Substantia nigra (tissue), 51 donors: ENCODE measurements at places on chromosomes 12 and 14.

DNA sequence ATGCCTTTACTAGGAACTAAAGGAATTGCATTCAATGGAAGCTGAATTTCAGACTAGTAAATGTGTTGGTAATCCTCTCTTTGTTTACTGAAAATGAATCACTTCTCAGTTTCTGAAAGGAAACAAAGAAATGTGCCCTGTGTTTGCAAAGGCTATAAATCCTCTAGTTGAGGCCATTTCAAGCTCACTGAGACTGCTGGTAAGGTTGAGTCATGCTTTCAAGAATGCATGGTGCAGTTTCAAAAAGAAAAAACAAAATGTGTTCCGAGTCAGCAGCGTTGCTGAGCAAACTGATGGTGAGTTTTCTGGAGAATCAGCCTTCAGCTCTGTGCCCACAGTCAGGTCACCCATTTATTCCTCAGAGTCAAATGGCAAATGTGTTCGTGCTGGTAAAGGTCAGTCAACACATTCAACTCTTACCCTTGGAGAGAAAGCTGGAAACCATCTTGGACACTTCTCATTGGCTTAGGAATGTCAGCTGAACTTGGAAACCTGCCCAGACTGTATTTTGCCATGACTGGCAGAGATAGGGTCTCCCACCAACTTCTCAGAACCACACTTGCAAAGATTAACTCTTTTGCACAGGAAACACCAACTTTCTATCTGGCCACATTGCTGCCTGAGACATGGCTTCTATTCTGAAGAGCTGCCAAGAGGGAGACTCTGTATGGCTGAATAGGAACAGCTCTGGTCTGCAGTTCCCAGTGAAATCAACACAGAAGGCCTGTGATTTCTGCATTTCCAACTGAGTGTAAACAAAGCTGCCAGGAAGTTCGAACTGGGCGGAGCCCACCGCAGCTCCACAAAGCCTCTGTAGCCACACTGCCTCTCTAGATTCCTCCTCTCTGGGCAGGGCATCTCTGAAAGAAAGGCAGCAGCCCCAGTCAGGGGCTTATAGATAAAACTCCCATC, 484.4 kb downstream of the ATP23 start:
- no peak for DNase-seq

- DNase-seq: no peak
These were observed 154.1 kb upstream of the GRIP1 start for GRCh38 chr12:66832997-66833396.

DNA sequence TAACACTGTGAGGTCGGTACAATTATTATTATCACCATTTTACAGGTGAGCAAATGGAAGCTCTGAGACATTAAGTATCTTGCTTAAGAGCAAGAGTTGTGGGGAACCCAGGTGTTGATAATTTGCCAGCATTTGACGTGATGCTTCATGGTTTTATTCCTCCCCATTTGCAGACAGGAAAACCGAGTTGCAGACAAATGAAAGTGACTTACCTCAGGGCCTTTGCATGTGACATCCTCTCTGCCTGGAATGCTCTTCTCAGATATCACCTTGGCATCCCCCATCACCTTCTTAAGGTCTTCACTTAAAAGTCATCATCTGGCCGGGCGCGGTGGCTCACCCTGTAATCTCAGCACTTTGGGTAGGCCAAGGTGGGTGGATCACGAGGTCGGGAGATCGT, 21.0 kb upstream of the P2RX7 start:
- no peak for DNase-seq

DNA sequence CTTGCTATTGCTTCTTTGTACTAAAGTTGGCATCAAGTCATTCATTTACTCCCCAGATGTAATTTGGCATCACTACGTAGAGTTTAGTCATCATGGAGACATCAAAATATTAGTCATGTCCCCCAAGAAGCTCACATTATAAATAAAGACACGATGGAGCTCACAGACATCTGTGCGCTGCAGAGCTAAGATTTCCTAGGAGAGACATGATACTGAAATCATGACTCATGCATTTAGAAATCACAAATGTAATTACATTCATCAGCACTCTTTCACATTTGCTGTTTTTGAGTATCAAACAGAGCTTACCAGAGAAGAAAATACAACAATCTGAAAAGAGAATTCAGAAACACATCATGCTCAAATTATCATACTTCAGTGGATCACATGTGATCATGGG, 169.8 kb downstream of the LRIG3 start:
- DNase-seq: no peak

DNA sequence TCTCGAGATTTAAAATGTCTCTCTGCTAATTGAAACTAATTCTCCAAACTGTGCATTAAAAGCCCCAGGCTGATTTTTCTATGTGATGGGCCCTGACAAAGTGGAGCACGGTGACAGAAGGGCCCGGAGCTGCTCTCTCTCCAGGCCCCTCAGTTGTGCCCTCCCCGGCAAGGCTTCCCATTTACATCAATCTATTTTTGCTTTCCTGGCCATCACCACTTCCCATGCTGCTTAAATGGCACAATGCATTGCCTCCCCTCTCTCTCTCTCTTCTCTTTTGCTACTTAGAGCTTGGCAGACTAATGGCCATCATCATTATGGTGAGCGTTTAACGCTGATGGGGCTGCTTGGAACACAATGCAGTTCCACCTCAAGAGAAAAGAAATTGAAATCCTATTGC, 270.7 kb upstream of the DIO3 start:
- DNase-seq: no peak

DNA sequence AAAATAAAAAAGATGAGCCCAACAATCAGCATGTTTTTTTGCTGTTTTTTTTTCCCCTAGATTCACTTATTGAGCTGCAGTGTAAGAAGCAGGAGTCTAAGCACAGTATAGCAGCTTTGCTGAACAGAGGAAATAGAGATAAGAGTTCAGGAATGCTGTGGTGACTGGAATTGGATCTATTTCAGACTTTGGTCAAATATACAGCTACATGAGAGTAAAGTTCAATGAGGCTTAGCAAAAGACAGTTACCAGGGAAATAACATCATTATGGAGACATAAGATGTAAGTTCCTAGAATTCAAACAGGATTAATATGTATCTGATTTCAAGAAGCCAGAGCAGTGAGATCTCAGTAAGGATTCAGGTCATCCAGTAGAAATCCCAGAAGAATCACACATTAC, 613.0 kb downstream of the RPS29 start:
- DNase-seq: no peak

DNA sequence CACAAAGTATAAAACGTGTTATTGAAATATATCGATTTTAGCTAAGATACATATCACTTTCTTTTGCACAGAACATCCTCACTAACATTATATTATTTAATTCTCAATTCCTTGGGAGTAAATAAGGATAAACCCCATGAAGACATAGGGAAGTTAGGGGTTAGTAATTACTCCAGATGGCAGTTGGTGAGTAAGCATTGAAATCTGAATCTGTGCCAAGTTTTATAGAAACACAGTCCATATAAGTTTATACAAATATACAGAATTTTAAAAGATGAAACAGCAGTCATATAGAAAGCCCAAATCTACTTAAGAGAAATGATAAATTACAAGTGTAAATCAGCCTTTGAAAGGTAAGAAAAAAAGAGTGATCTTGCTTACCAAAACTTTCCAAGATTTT, 200.4 kb upstream of the SYT10 start:
- no peak for DNase-seq

- DNase-seq: no peak
These were observed 17.7 kb upstream of the TMEM30B start for GRCh38 chr14:61298824-61299223.

- DNase-seq: no peak
These were observed 69.8 kb downstream of the ATG14 start for GRCh38 chr14:55341781-55342180.

DNA sequence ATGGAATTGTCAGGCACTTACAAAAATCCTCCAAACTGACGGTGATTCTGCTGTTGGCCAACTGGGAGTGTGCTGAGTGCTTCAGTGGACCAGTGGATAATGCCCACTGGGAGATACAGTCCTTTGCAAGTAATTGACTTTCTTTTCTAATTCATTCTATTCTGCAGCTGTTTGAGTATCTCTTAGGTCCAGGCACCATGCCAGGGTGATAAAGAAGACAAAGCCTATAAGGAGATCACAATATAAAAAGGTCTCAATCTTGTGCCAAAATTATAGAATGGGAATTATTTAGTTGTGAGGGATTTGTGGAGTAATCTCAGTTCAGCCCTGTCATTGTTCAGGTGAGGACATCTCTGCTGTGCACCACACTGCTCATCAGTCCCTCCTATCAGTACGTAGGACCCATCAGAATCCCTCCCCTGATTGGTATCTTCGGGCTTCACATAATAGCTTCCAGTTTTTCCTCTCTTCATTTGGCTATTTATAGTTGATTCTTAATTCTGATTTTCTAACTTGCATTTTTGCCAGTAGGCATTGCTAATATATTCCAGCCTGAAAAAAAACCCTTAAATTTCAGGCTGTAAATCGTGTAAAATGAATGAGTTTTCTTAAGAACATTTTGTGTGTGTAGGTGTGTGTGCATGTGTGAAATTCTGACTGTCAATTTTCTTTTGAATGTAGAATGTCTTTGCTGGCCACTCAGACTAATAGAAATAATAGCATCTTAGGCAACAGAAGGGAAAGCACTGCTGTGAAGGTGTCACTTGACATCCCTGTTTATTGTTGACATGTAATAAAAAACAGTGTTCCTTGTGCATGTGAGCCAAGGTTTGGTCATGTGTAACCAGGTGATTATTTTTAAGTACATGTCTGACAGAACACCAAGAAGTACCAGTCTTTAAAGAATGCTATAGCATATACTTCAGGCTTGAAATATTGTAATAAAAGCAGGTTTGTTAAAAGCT, 457.6 kb upstream of the RGS6 start:
- no peak for DNase-seq

DNA sequence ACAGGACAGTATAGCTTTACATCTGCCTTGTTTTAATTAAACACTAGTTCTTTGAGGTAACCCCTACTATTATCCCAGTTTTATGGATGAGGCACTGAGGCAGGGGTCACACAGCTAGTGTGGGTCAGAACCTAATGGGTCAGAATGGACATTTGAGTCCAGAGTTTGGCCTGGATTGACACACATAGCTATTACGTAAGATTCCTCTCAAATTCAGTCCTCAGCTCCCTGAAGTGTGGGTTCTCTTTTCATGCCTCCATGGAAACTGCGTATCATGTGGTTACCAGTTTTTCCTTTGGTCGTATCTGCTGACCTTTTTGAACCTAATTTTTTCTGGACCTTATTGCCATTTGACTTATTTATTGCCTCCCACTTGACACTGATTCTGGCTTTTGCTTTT, 40.4 kb downstream of the PSEN1 start:
- DNase-seq: no peak

DNA sequence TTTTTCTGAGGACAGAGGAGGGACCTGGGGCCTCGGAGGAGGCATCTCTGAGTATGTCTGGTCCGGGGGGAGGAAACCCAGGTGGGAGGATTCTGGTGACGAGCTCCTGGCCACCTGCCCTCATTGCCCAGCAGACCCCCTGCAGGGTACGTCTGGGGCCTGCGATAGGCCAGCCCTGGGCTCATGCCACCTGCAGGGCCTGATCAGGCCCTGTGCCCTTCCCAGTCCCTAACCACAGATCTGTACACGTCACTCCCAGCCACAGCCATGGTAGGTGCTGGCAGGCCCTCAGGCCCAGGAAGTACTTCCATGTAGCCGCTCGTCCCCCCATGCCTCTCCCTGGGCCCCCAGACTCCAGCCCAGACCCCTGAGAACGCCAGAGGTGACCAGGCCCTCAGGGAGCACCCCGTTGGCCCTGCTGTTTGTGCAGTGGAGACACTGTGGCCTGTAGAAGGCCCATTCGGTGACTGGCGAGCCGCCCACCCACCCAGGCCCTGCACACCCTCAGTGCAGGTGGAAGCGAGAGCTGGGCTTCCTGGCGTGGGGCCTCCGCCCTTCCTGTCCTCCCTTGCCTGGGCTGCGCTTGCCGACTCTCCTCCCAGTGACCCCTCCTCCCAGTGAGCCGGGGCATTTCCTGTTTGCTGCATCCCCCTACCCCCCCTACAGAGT, 5.7 kb downstream of the INF2 start:
- DNase-seq: no peak

DNA sequence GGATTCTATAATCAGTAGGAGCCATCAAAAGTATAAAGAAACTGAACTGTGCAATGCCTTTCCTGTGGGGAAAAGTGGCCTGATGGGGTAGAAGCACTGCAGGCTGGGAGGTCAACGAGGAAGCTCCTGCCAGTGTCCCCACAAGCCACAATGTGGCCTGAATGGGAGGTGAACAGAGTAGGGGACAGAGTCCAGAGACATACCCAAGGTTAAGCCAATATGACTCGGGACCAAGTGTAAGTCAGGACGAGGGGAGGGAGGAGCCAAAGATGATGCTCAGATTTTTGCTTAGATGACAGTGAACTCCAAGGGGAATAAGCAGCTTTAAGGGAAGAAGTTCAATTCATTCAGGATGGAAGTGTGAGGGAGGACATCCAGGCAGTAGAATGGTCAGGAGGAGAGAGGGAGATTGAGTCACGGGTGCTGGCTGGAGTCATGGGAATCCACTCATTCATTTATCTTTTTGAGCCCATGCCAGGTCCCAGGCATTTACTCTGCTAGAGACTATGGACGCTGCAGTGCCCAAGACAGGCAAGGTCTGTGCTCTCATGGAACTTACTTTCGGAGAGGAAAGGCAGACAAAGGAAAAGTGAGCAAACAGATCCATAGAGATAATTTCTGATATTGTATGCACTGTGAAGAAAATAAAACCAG, 29.1 kb downstream of the DPF3 start:
- no peak for DNase-seq

DNA sequence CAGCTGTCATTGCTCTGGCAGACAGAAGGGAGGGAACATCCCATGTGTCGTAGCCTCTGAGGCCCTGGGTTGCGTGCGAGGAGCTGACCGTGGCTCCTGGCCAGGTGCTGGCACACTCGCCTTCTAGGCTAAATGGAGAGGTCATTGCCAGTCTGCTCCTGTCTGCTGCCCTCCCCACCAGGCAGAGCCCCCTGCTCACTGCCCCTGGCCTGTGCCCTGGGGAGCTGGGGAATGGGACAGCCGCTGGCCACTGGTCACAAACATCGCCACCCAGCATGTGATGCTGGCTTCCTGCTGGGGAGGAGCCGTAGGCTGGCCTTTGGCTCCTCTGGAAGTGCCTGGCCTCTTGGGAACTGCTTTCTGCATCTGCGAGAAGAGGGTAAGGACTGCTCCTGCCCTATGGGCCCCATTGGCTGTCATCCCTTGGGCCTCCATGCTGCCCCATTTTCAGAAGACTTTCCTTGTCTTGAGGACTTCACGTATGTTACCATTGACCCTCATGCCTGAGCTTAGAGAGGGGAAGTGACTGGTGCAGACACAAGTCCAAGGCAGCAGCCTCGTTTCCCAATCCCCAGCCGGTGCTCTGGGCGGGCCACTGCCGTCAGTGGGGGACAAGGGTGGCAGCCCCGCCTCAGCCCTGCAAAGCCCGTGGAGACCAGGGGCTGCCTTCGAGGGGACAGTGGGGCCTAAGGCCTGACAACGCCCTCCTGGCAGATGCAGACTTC, 2.0 kb upstream of the TNFAIP2 start:
- no peak for DNase-seq

- DNase-seq: no peak
These were observed 187.2 kb downstream of the RPL10L start for GRCh38 chr14:46464341-46464740.

- no peak for DNase-seq
These were observed 61.7 kb downstream of the LRFN5 start for GRCh38 chr14:41668356-41668755.
